T-cell (primary cell): ENCODE measurements at places on chromosomes 7 and 10. TPM values are rescaled to one million over a fixed set of nuclear protein-coding genes. Genes with fewer than 3 reads are reported as not detected.

DNA sequence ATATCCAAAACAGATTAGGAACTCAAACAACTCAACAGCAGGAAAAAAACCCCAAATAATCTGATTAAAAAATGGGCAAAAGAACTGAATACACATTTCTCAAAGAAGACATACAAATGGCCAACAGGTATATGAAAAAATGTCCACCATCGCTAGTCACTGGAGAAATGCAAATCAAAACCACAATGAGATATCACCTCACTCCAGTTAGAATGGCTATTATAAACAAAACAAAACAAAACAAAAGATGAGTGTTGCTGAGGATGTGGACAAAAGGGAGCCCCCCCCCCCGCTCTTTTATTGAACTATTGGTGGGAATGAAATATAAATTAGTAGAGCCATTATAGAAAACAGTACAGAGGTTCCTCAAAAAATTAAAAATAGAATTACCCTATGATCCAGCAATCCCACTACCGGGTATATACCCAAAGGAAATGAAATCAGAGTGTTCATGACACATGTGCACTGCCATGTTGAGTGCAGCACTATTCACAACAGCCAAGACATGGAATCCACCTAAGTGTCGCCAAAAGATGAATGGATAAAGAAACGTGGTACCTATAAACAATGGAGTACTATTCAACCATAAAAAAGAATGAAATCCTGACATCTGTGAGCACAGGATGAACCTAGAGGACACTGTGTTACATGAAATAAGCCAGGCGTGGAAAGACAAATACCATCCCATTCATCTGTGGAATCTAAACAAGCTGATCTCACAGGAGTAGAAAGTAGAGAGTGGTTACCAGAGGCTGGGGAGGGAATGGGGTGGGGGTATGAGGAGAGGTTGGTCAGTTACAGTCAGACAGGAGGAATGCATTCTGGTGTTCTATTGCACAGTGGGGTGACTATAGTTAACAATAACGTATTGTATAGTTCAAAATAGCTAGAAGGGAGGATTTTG, 78.1 kb upstream of the RHEB start:
- no peak for DNase-seq

The FAM53B gene
- 39.3 TPM for total RNA-seq

The TFR2 gene
- 8.7 TPM for total RNA-seq

The NUP205 gene
- total RNA-seq, result 57.8 TPM

The SYNPO2L gene
- not detected for total RNA-seq
